T-cell (primary cell): ENCODE measurements at places on chromosomes 1 and 21. TPM values are rescaled to one million over a fixed set of nuclear protein-coding genes. Genes with fewer than 3 reads are reported as not detected.

GRCh38 chr1:228956864-228957263 is 221.6 kb downstream of the RHOU start:
- H3K4me3 ChIP-seq, result no peak overlapping the region
- no peaks in the 10 kb centered on the region for H3K36me3 ChIP-seq
- no peak overlapping the region for H3K27ac ChIP-seq
- H3K27me3 ChIP-seq, result no peaks in the 10 kb centered on the region

- no peak for DNase-seq
- H3K27ac ChIP-seq, result no peak overlapping the region
- H3K36me3 ChIP-seq, result no peaks in the 10 kb centered on the region
- H3K4me3 ChIP-seq, result no peak overlapping the region
Observed at GRCh38 chr1:14901371-14901954, 252.1 kb upstream of the TMEM51 start.

GRCh38 chr1:179365342-179366092 is at the start of gene AXDND1:
TSS of gene AXDND1 (plus strand) at chr1:179365971. CDS start at chr1:179366510, 539 bp downstream.
- H3K4me3 ChIP-seq, result peak within 1 kb of the TSS; percentile 83
- H3K4me1 ChIP-seq, result peaks cover 16% of the 10 kb centered on the region
- peak; percentile 92 for DNase-seq
- no peaks in the 10 kb centered on the region for H3K27me3 ChIP-seq
- H3K36me3 ChIP-seq, result no peaks in the 10 kb centered on the region

The GPR61 gene
- total RNA-seq, result 0.40 TPM

The GNAI3 gene
- total RNA-seq, result 7.2 TPM

The TP73 gene
- total RNA-seq, result 0.20 TPM

The S100A1 gene
- not detected for total RNA-seq

- no peak overlapping the region for H3K27ac ChIP-seq
- H3K4me1 ChIP-seq, result peaks cover 8% of the 10 kb centered on the region
- H3K27me3 ChIP-seq, result no peaks in the 10 kb centered on the region
- DNase-seq, result no peak
Observed at GRCh38 chr1:193435781-193436180, 249.4 kb upstream of the B3GALT2 start.

The TMEM39B gene
- total RNA-seq, result 14.5 TPM

GRCh38 chr1:115642168-115643072 is 650 bp downstream of the VANGL1 start:
- no peak for DNase-seq
- H3K27ac ChIP-seq, result no peak overlapping the region
- peaks cover 27% of the 10 kb centered on the region for H3K27me3 ChIP-seq
- peak overlapping the region; percentile 50 for H3K4me3 ChIP-seq

DNA sequence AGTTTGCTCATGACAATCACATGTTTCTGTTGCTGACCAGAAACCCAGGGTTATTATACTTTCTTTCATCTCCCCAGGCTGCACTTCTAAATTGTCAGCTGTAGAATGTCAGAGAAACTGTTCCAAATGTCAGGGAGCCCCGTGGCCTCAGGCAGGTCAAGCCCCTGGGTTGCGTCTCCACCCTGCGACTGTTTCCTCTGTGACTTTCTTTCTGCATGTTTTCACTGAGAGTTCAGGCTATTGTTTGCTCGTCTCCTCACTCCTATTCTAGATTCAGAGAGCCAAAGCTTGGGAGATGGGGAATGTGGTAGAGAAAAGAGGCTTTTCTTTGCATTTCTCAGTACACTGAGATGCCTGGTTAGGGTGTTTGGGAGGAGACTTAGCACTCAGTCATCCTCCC is 97.4 kb downstream of the CENPF start:
- H3K36me3 ChIP-seq, result no peaks in the 10 kb centered on the region
- no peak overlapping the region for H3K27ac ChIP-seq
- no peak overlapping the region for H3K4me3 ChIP-seq
- no peaks in the 10 kb centered on the region for H3K27me3 ChIP-seq
- no peak for DNase-seq

- no peak overlapping the region for H3K4me3 ChIP-seq
- no peaks in the 10 kb centered on the region for H3K4me1 ChIP-seq
- no peaks in the 10 kb centered on the region for H3K36me3 ChIP-seq
- DNase-seq, result no peak
- H3K27ac ChIP-seq, result no peak overlapping the region
- peaks cover 7% of the 10 kb centered on the region for H3K27me3 ChIP-seq
Observed at GRCh38 chr1:14513111-14513510, 85.4 kb upstream of the KAZN start.

The C8A gene
- not detected for total RNA-seq
